ENCODE measurements at places on chromosomes 5 and 9. TPM values are rescaled to one million over a fixed set of nuclear protein-coding genes. Genes with fewer than 3 reads are reported as not detected.

Gene IRX1
- total RNA-seq = not detected

DNA sequence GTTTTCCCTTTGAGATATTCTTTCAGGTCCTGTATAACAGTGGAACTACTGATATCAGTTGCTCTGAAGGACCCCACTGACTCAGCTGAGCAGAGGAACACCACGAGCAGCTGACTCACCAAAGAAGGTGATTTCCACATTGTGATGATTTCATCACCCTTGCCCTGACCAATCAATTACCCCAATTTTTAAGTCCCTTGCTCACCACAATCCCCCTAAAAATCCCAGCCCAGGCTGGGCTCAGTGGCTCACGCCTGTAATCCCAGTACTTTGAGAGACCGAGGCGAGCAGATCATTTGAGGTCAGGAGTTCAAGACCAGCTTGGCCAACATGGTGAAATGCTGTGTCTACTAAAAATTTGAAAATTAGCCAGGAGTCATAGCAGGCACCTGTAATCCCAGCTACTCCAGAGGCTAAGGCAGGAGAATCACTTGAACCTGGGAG, 125.3 kb upstream of the ABCA1 start:
- peak; percentile 86 for DNase-seq

Gene OR13C4
- total RNA-seq = not detected

GRCh38 chr5:71734141-71734540, 15.1 kb downstream of the CARTPT start:
- DNase-seq = no peak

DNA sequence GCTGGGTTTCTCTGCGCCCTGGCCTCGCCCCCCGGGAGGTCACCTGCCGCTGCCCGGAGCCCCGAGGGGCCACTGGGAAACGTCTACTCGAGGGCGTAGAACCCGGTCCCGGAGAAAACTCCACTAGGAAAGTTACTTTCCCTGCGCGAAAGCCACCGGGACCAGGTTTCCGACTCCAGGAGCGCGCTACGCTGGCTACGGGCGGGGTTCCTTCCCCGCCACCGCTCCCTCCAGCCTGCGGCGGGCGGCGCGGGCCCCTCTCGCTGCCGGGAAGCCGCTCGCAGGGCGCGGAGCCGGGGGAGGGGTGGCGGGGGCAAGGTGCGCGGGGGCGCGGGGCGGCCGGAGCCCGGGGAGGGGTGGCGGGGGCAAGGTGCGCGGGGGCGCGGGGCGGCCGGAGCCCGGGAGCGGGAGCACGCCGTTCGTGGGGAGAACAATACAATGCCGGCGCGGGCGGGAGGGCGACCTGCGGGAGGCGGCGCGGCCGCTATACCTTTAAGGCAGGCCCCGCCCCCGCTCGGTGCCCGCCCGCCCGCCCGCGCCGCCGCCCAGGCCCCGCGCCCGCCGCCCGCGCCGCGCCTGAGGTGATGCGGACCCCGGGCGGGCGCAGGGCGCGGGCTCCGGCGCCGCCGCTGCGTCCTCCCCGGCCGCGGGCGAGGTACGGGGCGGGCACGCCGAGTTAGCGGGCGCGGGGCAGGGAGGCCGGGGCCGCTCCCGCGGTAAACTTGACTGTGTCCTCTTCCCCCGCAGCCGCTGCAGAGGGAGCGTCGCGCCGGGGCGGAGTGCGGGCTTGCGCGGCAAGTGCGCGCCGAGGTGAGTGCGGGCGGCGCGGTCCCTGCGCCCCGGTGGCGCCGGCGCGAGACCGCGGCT, 278.1 kb downstream of the AOPEP start:
- peak; percentile 59 for DNase-seq

GRCh38 chr5:156971415-156971814, 8.4 kb upstream of the TIMD4 start:
- no peak for DNase-seq

DNA sequence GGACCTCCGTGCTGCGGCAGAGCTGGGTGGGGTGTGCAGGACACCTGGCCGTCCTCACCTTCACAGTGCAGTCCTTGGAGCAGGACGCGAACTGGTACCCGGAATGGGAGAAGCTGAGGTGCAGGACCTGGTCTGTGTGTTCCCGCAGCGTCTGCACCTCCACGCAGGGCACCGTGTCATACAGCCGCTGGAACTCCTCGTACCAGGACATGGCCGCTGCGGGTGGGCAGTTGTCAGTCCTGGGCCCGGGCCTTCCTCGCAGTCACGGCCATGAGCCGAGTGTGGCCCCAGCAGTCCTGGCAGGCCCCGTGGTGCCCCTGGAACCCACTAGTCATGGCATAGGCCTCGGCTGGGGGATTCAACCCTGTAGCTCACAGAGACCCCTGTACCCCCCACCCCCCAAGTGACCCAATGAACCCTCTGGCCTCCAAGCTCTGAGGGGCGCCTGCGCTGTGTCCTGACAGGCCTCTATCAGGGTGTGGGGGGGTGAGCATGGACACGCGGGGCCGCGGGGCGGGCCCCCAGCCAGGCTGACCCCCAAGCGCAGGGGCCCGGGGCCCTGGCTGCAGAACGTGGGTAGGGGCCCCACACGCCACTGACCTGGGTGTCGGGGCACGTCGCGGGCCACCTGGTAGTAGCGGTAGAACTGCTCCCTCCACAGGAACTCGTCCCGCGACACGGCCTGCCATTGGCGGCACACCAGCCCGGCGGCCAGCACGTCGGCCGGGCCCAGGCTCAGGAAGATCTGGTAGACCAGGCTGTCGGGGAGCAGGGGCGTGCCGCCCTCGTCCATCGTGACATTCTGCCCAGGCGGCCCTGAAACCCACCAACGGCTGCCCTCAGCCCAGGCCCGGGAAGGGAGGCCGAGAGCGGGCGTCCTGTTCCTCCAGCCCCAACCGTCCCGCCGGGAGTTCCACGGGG, 987 bp downstream of the FBXW5 start:
- peak; percentile 19 for DNase-seq

DNA sequence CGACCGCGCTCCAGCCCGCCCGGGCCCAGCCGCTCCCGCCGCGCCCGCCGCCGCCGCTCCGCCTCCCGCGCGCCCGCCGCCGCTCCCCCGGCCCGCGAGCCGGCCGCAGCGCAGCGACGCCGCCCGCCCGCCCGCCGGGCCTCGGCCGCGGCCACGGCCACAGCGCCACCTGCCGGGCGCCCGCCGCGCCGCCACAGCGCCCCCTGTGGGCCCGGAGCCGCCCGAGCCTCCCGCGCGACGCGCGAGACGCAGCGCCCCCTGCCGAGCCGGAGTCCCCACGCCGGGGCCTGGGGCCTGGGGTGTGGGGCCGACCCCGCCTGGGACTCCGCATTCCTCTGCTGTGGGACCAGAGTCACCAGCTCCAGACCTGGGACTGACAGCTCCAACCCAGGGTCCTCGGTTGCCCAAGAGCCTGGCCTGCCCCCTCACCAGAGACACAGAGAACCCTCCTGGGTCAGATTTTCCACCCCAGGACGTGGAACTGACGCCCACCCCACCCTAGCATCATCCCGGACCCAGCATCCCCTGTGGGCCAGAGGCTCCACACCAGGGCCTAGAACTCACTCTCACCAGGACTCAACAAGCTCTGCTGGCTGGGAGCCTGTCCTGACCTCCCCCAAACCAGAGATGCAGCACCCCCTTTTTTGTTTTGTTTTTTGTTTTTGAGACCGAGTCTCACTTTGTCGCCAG, at the start of gene RAPGEF1:
TSS of gene RAPGEF1 (minus strand) at position 118 of the 690 bp plus-strand sequence. CDS start 246 bp downstream, outside the sequence.
- DNase-seq = no peak

Gene PCDHB5
- total RNA-seq = 0.63 TPM

Gene PCSK1
- total RNA-seq = not detected

DNA sequence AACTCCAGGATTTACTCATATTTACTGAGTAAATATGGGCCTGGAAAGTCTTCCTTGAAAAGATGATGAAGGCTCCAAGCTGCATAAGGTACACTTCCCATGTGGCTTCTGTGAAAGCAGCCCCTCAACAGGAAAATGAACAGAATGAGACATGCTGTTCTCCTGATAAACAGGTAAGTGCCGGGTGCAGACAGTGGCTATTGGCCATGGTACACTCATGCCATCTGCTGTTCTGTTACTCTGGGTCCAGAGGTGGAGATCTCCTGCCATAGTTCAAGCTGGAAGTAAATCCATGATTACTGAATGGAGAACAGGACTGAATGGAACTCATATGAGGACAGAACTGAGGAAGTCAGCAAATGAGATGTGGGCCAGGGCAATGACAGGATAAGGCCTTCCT, 103.6 kb downstream of the SLIT3 start:
- DNase-seq = no peak

Gene SV2C
- total RNA-seq = not detected

DNA sequence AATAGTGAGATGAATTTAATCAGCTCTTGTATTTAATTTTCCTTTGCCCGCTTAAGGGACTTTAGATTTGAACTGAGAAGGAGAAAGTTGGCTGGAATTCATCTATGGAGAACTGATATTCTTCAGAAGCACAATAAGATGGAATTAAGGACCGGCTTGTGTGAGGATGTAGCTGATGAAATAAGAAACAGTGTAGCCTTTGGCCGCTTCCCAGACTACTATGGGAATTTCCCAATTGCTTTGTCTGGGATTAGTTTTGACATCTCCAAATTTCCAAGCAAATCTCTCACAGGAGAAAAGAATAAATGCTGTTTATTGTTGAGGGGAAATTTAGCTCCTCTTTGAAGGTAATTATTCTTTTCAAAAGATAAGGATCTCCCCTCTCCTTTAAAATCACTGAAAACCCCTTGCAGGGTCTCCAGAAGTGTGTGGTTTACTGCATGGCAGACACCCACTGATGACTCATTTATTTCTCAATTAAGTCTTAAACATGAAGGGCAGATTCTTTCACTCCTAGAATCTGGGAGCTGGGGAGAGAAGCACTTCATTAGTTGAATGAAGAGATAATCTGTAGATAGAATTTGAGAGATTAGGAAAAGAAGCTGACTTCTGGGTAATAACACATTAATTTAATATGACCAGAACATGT, 606.5 kb upstream of the ADAMTS16 start:
- DNase-seq = no peak

DNA sequence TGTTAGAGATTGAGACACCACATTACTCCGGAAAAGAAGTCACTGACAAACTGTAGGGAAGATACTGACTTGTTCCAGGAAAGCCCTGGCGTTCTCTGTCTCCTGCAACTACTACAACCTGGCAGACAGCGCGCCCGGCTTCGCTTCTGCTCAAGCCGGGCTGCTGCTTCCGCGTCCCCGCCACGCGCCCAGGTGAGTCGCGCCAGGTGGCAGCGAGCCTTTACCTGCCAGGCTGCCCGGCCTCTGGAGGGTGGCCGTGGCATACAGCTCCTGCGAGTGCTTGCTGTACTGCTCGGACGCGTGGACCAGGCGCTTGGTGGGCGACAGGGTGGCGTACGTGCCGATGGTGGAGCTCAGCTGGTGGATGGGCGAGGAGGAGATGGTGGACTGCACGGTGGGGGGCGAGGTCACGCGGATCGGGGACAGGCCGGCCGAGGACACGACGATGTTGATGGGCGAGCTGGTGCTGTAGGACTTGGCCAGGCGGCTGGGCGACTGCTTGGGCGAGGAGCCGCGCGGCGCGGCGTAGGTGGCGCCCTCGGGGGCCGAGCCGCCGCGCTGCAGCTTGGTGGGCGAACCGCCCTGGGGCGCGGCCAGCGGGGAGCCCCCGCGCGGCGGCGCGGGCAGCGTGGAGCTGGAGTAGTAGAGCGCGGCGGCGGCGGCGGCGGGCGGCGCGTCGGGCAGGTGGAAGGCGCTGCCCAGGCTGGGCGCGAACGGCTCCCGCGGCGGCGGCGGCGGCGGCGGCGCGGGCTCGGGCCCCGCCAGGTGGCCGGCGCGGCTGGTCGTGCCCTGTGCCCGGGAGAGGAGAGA, 519.6 kb downstream of the CTNND2 start:
- DNase-seq = no peak

Gene PHF24
- total RNA-seq = not detected

Gene SPACA9
- total RNA-seq = 4.1 TPM

DNA sequence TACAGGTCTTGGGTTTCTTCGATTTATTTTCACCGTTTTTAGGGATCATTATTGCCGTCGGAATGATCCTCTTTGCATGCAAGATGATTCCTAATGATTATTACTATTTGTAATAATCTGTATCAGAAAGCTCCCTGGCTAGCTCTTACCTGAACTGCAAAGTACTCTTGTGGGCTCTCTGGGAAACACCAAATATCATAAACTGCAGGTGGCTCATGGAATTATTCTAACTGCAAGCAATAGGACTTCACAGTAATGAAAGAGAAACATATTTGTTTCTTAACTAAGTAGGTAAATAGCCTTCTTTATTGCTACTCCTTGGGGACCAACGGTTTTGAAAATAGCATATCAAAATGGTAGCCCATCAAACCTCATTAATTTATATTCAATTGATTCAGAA, 219.4 kb downstream of the NFIB start:
- DNase-seq = no peak
